HCEC 1CT (cell line): ENCODE measurements at places on chromosomes 7 and 10.
A peak's percentile ranks its signal among the peaks of the same experiment; 100 is the strongest.

DNA sequence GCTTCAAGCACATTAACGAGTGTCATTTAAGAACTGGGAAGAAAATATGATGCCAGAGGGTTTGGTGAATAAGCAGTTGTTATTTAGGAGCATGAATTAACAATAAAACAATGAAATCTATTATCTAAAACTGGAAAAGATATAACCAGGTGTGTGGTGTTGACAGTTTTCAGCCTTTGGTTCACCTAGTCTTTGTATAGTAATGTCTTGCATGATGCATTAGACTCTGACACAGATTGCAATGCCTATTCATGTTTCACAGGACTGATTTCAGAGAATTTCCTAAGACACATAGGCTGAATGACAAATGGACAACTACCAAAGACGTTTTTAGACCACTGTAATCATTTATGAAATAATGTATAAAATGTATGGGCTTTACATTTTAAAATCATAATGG lies 135.1 kb upstream of the CAV2 start:
- no peak for DNase-seq

DNA sequence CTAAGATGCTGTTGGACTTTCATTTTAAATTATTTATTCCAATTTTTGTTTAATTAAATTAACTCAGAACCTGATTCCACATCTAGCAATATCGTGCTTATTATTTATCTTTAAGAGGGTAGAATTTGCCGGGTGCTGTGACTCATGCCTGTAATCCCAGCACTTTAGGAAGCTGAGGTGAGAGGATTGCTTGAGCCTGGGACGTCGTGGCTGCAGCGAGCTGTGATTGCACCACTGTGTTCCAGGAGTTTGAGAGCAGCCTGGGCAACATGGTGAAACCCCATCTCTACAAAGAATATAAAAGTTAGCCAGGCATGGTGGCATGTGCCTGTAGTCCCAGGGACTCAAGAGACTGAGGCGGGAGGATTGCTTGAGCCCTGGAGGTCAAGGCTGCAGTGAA lies 47.8 kb downstream of the ZFAND4 start:
- DNase-seq = no peak

- DNase-seq = peak; percentile 2
These were observed 1288.5 kb downstream of the GATA3 start for GRCh38 chr10:9342885-9343570.

DNA sequence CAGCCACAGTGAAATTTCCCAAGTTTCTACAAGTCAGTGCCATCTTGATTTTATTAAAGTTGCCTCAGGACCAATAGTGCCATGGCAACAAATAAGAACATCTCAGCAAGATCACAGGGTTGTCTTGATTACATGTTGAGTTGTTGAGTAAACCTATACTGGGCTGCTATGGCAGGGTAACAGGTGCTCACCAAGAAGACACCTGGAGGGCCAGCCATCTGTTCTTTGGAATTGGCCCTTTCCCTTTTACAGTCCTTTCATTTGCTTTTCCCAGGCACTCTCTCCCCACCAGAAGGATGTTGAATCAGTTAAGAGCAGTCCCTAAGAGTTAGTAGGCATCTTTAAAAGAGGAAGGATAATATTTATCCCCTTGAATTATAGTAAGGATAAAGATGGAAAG lies 582.0 kb downstream of the TNS3 start:
- DNase-seq = no peak

GRCh38 chr7:77438131-77438530 lies 22.0 kb upstream of the GSAP start:
- no peak for DNase-seq

- no peak for DNase-seq
These were observed 64.4 kb upstream of the SKAP2 start for GRCh38 chr7:26928703-26929347.

DNA sequence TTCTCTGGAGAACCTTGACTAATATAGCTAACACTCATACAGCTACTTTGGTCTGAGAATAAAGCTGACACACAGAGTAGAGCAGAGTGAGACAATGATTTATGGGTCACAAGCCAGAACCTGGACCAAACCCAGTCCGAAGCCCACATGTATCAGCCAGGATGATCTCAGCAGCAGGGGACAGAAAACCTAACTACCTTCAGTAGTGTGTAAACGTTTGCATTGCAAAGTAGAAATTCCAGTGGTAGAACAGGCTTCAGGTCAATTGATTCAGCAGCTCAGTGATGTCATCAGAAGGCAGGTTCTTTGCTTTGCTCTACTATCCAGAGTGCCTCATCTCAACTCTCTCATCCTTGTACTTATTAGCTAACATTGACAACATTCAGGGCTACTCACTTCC lies 62.5 kb upstream of the PALS2 start:
- DNase-seq = no peak

- no peak for DNase-seq
These were observed 75.4 kb downstream of the PROSER2 start for GRCh38 chr10:11898372-11899066.
